Hematopoietic multipotent progenitor cell treated with erythropoietin and hydrocortisone succinate and interleukin-3 and kit ligand, for 8 days (in vitro differentiated cells): ENCODE measurements at places on chromosomes 13 and 19.

GRCh38 chr13:40060296-40061007, 405.0 kb downstream of the COG6 start:
- no peak for DNase-seq

GRCh38 chr13:23792680-23793079, 96.5 kb downstream of the MIPEP start:
- DNase-seq, result no peak

- no peak for DNase-seq
Observed at GRCh38 chr13:63024458-63024857, 1608.8 kb upstream of the PCDH20 start.

DNA sequence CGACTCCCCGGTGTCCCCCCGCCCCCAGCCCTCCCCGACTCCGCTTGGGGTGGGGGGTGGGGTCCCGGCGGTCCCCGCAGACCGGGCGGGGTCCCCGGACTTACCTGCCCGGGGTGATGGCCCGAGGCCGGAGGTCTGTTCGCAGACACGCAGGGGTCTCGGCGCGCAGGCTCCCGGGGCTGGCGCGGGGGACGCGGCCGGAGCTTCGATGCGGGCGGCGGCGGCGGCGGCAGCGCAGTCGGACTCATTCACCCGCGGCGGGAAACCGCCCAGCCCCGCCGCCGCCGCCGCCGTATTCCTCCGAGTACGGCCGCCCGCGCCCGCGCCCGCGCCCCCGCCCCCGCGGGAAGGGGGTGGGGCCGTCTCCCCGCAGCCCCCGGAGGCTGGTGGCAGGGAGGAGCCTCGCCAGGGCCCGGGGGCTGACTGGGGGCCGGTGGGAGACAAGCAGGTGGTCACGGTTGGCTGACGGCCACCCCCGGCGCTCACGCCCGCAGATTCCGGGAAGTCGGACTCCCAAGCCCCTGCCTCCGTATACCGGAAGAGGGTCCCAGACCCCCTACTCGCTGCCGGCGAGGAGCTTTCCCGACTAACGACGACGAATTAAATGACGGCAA, at the start of gene C2CD4C:
Gene C2CD4C (minus strand): TSS at position 246 of the 614 bp plus-strand sequence. CDS start 786 bp downstream, outside the sequence.
- no peak for DNase-seq

DNA sequence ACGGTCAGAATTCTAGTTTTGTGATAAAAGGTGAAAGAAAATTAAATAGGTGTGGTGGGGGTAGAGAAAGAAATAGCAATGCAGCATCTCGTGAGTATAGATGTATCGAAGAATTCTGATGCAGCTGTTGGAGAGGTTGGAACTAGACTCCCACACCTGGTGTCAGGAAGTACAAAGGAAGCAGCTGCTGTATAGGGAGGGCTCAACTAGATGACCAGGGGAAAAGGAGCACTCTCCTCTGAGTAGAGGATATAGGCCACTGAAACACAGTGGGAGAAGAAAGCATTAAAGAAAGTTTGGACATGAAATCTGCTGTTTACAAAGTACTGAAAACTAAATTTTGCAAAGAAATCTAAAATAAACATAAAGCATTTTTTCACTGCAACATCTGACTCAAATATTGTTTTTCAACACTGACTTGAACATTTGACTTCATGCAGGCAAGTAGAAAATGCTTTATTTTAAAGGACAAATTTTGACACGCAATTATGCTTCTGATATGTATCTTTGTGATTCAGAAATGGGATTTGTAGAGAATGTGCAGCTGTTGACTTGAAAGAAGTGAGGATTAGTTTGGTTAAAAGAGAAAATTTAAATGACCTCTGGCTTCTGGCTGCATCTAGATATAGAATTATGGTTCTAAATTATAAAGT, 82.2 kb downstream of the MIPEP start:
- DNase-seq, result no peak

DNA sequence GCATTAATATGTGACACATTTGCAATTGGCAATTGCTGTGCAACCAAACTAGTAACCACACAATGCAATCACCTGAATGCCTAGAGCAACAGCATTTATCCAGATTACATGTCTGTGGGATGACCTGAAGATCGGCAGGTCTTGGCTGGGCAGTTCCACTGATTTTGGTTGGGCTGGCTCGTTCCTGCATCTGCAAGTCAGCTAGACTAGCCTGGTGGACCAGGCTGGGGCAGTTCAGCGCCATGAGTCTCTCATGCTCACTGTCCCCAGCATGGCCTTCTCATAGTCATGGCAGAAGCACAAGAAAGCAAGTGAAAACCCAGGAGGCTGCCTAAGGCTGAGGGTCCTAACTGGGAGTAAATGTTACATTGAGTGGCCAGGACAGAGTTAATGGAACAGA, 229.1 kb upstream of the TSHZ3 start:
- DNase-seq, result no peak
